ENCODE measurements at places on chromosomes 12 and 14.

DNA sequence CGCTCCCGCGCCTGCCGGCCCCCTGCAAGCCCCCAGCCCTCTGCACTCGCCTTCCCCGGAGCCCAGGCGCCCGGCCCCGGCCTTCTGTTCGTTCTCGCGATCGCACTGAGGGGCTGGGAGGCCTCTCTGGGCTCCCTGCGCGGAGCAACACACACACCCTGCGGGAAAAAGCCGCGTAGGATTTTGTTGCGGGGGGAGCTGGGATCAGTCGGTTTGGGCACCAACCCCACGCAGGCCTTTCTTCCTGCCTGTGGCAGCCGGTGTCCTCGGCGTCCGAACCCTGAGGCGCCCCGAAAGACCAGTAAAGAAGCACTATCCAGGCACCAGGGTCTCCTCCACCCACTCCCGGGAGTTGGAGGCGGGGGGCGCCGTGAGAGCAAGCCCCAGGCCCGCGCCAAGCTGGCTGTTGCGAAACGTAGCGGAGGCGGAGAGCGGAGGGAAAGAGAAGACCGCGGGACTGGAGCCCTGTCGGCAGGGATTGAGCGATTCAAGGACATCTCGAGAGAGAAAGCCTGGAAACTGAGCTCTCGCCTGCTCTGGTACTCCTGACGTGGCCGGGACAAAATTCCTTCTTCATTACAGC lies 1.9 kb upstream of the HOXC5 start:
- no peak for DNase-seq

GRCh38 chr14:86858031-86858430 lies 1135.0 kb downstream of the GALC start:
- DNase-seq: no peak

DNA sequence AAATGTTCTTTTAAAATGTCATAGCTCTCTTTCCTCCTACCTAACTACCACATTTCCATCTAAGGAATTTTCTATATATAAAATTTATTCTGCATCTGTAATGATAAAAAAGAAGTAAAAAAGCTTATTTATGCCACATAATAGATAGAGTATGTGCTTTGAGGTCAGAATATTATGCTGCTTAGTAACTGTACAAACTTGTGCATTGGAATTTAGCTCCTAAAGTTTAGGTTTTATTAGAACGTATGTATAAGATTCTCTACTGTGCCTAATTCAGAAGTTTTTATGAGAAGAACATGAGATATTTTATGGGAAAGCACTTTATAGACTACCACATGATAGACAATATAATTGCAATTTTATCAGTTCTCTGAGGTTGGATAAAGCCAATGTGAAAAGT lies 384.6 kb downstream of the SLC16A7 start:
- peak; percentile 23 for DNase-seq

DNA sequence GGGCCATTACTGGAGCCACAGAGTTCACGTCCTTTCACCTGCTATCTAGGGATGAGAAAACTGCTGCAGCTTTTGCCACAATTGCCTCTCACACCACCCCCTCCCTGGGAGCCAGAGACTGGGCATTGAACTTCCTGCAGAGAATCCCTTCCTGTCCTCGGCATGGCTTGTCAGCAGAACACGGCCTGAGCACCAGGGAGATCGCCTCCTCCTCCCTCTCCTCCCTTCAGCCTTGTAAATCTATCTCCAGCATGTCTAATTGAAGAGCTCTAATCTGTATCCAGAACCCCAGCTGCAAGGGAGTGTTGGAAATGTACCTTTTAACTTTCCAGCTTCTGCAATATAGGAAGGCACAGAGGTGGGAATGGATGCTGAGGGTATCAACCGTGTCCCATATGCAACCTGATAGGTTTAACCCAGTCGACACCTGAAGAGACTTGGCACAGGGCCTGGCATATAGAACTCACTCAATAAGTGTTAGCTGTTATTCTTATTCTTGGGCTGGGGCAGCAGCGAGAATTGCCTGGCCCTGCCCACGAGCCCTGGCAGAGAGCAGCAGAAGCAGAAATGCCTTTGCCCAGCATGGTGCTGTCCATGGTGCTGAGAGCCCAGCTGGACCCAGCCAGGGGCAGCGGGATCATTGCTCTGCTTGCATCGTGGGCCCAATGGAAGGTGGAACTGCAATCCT lies 26.8 kb downstream of the TMEM63C start:
- peak; percentile 55 for DNase-seq

DNA sequence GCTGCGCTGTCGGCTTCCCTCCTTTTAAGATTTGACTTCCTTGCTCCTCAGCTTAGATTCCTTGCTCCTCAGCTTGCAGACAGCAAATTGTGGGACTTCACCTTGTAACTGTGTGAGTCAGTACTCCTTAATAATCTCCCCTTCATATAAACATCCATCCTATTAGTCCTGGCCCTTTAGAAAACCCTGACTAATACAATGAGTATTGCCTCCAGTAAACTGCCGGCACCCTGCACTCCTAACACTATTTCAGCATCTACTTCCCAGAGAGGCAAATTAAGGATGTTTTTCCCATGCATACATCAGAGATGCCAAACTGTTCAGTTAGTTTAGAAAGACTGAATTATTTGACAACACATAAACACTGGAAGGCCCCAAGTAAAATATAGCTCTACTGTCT lies 611.3 kb upstream of the TMEM132C start:
- peak; percentile 71 for DNase-seq

GRCh38 chr12:87216436-87216835 lies 812.8 kb downstream of the C12orf50 start:
- DNase-seq: peak; percentile 11

GRCh38 chr12:2498964-2499500 lies 295.7 kb upstream of the FKBP4 start:
- no peak for DNase-seq

DNA sequence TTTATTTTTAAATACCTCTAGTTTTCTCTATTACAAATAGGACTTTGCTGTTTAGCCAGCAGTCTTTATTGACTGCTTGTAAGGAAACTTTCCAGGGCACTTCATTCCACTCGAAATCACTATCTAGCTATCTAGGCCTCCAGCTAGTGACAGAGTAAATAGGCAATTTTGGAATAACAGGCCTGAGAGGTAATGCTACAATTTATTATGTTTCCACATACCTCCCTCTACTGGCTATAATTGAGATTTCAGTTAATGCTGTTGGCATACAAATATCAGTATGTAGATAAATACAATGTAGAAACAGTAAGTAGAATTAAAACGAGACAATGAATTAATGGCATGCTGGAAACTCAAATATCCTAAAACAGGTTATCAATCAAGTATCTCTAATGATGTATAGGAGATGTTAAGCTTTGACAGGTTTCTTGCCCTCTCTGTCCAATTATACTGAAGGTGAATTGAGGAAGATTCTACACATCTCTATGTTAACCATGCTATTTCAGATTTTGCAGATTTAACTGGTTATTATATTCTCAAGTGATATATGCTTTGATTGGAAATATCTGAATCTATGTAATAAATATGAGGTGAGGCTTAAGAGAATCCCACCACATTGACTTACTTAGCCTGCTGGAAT lies 7.2 kb downstream of the DTD2 start:
- peak; percentile 67 for DNase-seq

GRCh38 chr14:60561845-60562746 lies 53.1 kb downstream of the SIX6 start:
- peak; percentile 77 for DNase-seq

- DNase-seq: peak; percentile 94
Measured at GRCh38 chr12:46492471-46493085, 120.0 kb upstream of the SLC38A2 start.

GRCh38 chr14:104395276-104395675 lies 184.3 kb upstream of the C14orf180 start:
- DNase-seq: no peak

GRCh38 chr12:110906083-110906482 lies 14.3 kb downstream of the MYL2 start:
- DNase-seq: peak; percentile 7

DNA sequence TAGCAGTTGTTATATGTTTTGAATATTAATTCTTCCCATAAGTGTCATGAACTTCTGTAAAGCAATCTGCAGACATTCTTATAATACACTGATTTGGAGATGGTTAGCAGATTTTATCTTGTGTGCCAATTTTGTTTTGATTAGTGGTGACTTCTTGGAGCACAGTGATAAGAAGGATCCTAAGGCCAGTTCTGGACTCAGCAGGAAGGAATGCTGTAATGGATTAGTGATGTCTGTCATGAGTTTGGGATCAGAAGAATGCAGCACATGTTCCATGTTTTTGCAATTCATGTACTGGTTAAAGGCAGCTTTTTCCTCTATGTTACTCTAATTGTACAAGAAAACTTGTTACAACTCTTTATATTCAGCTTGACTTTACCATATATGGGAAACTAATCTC lies 91.5 kb downstream of the UNC79 start:
- no peak for DNase-seq

- DNase-seq: peak; percentile 22
Measured at GRCh38 chr14:80653956-80654355, 287.6 kb downstream of the CEP128 start.

GRCh38 chr12:132159555-132160003 lies 15.3 kb downstream of the NOC4L start:
- DNase-seq: no peak

DNA sequence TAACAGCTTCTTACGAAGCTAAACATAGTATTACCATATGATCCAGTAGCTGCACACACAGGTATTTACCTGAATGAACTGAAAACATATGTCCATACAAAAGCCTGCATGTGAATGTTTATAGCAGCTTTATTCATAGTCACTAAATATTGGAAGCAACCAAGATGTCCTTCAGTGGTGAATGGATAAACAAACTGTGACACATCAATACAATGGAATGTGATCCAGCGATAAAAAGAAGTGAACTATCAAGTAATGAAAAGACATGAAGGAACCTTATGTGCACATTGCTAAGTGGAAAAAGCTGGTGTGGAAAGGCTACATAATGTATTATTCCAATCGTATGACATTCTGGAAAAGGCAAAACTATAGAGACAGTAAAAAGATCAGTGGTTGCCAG lies 38.1 kb upstream of the JDP2 start:
- peak; percentile 52 for DNase-seq

DNA sequence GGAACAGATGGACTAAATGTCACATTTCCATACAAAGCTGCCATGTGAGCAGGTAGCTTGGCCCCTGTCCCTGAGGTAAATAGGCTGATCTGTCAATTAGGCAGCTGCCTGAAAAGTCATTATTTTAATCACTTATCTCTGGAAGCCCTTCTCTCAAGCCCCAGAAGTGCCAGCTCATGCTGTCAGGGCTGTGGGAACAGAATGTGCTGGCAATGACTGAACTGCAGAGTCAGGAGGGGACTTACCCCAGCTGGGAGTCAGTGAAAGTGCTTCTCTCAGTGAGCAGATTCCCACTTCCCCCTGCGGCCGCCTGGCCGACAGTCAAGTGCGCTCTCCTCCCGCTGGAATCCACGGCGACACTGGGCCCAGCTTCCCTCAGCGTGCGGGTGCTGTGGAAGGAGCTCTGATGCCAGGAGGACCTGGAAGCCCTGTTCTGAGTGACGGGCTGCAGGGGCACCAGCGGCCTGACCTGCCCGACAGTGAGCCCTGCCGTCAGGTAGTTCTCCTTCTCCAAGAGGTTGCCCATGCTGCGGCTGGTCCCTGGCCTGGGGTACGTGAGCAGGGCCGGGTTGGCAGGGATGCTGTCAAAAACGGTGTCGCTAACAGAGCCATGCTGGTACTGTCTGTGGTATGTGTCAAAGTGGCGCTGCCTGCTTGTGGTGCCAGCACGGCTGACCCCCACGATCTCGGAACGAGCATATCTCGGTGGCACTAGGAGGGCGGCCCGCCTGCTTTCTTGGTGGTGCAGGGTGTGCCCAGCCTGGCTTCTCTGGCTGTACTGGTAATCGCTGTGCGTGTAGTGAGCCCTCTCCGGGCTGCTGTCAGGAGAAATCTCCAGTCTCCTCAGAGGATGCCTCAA lies 18.7 kb downstream of the PKP2 start:
- DNase-seq: no peak

DNA sequence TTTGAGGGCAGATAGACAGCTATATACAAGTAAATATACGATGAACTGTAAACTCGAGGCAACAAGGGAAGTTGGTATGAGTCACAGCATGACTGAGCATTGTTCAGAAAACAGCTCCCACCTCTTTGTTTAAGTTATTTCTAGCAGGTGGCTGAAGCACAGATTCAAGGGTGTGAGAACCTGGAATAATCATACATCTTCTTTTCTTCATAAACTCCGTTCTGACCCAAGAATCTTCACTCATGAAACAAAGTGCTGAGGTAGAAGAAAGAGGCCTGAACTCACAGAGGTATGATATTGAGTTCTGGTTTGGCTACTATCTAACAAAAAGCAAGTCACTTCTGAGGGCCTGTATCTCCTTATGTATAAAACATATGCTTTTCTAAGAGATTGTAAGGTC lies 364.1 kb upstream of the KITLG start:
- DNase-seq: peak; percentile 87

- DNase-seq: no peak
Measured at GRCh38 chr12:70059373-70059772, 183.9 kb upstream of the CNOT2 start.

DNA sequence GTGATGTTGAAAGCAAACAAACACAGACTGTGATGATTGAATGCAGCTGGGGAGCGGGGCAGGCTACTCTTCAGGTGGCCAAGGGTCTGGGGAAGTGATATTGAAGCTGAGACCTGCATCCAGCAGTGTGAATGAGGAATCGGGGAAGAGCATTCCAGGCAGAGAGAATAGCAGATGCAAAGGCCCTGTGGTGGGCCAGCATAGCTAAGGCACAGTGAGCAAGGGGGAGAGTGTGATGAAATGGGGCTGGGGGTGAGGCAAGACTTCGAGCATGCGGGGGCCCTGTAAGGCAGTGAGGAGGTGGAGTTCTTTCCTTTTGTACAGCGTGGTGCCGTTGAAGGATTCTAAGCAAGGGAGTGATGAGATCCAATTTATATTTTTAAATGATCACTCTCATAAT lies 77.4 kb downstream of the KCNK13 start:
- DNase-seq: no peak

DNA sequence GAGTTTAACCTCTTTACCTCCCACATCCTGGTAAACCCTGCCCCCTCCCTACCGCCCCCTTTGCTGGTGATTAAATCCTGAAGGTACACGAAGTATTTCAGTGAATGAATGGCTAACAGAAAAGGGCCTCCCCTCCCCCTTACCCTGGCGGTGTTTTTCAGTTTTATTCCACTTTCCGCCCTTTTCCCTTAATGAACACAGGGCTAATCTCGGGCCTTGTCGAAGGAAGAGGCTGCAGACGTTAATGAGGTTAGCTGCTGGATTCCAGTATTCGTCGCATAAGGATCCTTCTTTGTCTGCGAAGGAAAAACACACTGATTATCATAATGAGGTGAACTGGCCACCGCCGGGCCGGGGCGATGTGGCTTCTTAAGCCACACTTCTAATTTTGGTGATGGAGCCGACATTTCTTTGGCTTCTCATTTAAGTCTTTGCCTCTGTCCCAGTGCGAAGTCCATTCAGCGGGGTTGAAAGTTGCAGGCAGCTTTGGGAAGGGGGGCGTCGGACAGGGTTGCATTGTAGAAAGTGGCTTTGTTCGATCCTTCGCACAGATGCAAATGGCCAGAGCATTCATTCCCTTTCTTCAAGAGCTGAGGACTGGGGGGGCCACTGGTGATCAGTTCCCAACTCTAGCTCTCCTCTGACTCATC lies 6.5 kb downstream of the MEG3 start:
- DNase-seq: no peak

Data from ELR (cell line).